Stimulated activated CD8-positive, alpha-beta memory T cell treated with anti-CD3 and anti-CD28 coated beads, Interleukin-15, amount 100 ng/mL, for 48 hours (primary cell): ENCODE measurements at places on chromosomes 7 and 10.

DNA sequence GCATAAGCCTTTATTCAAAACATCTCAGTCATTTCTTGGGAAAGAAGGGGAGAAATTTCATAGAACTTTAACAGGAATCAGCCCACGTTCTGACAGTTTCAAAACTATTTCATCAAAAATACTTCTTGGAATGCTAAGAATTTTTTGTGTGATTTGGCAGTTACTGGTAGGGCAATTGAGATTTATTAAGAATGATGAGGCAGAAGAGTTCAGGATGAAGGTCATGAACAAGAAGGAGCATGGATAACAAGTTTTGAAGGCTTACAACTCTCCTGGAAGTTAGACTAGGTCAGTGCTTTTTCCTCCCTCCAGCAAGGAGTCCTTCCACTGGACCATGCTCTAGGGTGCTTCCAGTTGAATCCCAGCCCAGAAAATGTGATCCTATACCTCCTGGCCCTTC lies 569.9 kb downstream of the ANKRD7 start:
- DNase-seq, result no peak

- DNase-seq, result no peak
These were observed 1.5 kb downstream of the EDRF1 start for GRCh38 chr10:125721035-125721434.

GRCh38 chr7:142557971-142558582 lies 191.2 kb upstream of the PRSS1 start:
- peak; percentile 17 for DNase-seq

GRCh38 chr7:22826593-22826992 lies 3.9 kb upstream of the TOMM7 start:
- DNase-seq, result no peak

- no peak for DNase-seq
These were observed 882 bp downstream of the ZNF282 start for GRCh38 chr7:149196151-149196704.

GRCh38 chr10:64011912-64012714 lies 490.9 kb downstream of the REEP3 start:
- DNase-seq, result no peak

- no peak for DNase-seq
These were observed 149.4 kb downstream of the WDR37 start for GRCh38 chr10:1205450-1206030.

DNA sequence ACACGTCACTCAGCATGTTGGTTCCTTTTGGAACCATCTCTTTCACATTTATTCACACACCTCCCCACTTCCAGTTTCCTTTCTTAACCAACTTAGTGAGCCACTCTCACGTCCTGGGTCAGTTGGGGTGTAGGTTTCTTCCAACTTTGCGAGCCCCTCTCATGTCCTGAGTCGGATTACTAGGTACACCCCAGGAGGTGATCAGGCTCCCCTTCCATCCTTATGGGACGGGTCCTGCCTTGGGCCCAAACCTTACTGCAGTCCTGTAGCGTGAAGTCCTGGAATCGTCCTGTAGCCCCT lies 7.7 kb downstream of the ERV3-1 start:
- DNase-seq, result no peak

DNA sequence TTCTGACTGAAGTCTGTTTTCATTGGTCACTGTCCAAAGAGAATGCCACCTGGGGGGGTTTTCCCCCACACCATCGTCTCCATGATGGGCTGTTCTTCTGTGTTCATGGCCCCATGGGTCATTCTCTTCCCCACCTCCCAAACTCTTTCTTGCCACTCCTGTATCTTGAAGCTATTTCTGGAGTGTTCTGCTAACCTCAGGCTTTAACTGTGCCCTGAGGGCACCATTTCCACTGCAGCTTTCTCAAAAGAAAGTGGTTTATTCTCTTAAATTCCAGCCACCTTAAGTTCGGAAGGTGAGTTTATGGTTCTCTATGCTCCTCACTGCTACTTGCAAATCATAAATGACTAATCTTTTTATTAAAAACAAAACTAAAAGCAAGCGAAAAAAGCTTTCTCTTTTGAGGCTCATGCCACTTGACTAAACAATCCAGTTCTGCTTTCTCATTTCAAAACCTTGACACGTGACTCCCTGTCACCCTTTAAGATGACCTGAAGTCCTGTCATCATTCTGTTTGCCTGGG lies 7.4 kb upstream of the APBB1IP start:
- no peak for DNase-seq

DNA sequence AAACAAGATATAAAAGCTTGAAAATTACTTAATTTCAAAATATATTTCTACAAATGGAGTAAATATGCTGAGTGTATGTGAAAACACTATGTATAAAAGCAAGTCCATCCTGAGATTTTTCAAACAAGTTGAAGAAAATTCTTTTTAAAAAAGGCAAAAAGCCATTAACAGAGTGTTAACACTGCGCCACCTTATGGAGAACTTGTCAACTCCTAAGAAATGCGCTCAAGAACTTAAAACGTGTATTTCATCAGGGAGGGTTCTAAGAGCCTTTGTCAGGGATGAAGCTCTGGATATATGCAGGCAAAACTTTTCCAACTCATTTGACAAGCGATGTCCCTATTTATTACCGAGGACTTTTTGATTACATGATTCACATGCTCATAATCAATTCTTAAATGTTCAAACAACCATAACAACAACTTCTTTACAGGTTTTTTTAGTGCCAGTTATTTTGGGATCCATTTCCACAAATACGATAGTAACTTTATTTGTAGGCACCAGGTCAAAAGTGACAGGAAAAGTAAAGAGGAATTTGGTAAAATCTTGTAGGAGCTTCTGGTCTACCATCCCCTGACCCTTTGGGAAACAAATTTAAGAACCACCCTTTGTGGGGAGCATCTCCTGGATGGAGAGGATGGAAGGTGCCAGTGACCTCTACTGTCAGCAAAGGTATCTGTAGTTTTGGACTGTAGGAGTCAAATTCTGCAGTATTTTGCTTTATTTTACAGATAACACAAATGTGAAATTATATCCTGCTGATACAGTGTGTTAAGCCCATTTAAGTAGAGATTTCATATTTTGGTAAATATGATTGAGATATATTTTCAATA lies 23.2 kb downstream of the CALCR start:
- DNase-seq, result no peak

GRCh38 chr10:62620491-62620890 lies 184.0 kb upstream of the ADO start:
- DNase-seq, result no peak

DNA sequence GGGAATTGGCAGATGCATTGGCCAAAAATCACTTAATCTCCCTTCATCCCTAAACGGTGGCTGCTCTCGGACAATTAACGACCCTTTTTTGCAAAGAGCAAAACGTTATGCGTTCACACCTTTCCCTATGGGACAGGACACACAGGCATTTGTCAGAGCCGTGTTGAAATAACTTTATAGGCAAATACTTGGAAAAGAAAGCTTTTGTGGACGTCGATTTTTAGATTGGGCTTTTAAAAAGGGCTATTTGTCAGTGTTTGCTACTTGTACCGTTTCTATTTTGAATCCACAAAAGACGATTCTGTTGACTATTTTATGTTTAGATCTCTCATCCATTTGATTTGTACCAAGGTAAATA lies 245.6 kb downstream of the SLC25A13 start:
- DNase-seq, result no peak

DNA sequence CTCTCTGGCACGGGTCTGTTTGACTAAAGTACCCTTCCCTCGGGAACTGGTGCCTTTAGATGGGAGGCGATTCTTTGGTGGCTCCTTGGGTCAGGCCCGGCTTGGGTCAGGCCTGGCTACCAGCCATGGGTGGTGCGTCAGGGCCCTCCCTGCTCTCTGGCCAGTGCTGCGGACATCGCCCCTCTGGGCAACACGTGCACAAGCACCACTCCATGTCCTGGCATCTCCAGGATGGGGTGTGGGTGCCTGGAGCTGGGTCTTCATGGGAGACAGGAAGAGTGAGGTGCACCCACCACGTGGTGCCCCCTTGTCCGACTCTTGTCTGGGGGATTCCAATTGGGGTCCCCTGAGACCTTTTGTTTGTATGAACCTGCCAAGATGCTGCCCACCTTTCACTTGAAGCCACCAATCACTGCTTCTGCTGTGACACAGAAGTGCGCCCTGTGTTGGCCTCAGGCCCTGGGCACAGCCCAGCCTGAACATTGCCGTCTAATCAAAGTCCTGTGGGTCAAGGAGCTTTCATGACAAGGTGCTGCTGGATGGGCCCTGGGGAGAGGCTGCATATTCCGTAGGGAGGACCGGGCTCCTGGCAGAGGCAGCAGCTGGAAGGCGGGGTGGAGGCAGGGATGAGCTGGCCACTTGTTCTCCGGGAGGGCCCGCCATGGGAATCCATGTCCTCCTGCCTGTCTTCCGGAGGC lies 11.1 kb upstream of the PWWP2B start:
- DNase-seq, result no peak

GRCh38 chr7:7913504-7913903 lies 55.1 kb upstream of the GLCCI1 start:
- no peak for DNase-seq

DNA sequence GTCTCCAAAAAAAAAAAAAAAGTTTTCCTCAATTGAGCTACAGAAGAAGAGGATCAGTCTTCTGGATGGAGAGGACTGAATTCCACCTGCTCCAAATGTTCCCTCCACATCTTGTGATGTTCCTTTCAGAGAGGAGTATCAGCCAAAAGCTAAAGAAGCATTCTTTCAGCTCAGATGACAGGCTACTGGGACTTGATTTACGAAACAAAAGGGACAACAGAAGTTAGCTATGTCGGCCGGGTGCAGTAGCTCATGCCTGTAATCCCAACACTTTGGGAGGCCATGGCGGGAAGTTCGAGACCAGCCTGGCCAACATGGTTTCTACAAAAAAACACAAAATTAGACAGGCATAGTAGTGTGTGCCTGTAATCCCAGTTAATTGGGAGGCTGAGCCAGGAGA lies 7.4 kb downstream of the DAGLB start:
- no peak for DNase-seq
